H1 (cell line): ENCODE measurements at places on chromosomes 7 and 10. TPM values are rescaled to one million over a fixed set of nuclear protein-coding genes. Genes with fewer than 3 reads are reported as not detected.

The GALNT17 gene
- 44.7 and 47.0 TPM in 2 replicates for total RNA-seq

The LIPM gene
- not detected in 2 replicates for total RNA-seq

The GIMAP1 gene
- total RNA-seq = not detected in 2 replicates

The MGMT gene
- 9.1 and 9.9 TPM in 2 replicates for total RNA-seq

The PTF1A gene
- total RNA-seq = not detected in 2 replicates

The DYNC1I1 gene
- 0.58 and 1.2 TPM in 2 replicates for total RNA-seq

- no peak for DNase-seq
Observed at GRCh38 chr7:106597014-106597413, 63.9 kb downstream of the CCDC71L start.

DNA sequence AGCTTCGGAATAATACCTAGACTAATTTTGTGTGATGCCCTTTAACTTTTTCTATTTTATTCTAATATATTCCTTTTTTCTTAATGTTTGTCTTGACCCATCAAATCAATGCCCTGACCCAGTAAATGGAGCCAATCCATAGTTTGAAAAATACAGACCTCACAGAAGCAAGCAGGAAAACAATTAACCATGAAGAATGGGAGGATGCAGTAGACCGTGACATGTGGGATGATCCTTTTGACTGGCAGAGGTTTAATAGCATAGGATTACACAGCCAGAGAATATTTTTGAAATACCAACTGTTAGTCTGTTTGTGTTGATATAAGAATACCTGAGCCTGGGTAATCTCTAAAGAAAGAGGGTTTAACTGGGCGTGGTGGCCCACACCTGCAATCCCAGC is 142.6 kb upstream of the NEBL start:
- no peak for DNase-seq

DNA sequence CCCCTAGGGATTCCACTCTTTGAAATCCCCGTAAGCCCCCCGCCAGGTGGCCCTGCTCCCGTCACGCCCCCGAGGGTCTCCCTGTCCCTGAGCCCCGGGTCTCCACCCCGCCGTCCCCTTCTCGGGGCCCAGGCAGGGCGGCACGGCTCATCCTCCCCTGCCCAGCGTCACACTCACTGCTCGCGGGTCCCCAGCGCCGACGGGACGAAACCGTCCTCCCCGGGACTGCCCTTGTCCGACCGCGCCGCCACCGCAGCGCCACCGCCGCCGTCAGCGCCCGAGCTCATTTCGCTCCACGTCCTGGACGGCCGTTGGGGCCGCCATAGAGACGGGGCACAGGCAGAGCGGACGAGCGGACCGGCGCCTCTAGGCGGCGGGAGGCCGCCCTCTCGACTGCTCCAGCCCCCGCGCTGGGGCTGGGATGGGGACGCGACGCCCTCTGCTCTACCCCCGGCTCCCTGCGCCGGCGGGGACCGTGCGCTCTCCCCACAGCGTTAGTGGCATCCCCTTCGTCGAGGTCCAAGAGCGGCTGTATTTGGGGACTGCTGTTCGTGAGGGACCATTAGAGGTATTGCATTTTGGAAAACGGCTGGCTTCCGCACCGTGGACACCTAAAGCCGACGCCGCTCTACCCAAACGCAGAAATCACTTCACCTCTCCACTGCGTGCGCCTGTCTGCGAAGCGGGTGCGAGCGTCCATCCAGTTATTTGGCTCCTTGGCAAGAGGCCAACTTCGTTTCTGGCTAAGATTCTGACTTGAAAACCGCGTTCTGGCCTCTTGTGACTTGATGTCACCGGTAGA is at the start of gene EEF1AKMT2:
Gene EEF1AKMT2 (minus strand): TSS at position 341 of the 802 bp plus-strand sequence. CDS start 54 bp downstream, at position 287.
- peak; percentile 91 for DNase-seq

DNA sequence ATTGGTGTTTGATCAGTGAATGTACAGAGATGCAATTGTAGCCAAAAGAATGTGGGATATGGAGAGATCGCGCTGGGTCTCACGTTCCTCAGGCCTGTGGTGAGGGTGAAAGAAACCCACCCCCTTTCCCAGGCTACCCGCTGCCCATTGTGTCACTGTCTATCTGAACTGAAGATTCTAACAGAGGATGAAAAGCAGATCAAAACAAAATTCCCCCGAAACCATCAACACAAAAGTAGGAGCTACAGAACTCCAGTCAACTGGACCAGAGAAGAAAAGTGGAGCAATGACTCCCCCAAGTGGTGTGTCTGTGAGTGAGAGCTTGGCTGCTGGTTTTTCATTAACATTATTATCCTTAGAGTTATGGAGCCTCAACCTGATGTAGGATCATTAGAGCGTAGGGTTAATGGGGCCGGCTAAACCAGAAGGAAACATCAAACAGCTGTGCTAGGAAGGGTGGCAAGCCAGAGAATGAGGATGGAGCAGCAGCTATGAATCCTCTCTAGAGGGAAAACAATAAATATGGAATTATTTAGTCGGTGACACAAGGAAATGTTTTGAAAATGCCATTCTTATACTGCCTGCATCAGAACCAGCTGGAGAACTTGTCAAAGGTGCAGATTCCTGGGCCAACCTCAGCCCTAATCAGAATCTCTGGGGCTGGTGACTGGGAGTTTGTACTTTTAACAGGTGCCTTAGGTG is 38.3 kb downstream of the AKR1B1 start:
- DNase-seq = no peak

DNA sequence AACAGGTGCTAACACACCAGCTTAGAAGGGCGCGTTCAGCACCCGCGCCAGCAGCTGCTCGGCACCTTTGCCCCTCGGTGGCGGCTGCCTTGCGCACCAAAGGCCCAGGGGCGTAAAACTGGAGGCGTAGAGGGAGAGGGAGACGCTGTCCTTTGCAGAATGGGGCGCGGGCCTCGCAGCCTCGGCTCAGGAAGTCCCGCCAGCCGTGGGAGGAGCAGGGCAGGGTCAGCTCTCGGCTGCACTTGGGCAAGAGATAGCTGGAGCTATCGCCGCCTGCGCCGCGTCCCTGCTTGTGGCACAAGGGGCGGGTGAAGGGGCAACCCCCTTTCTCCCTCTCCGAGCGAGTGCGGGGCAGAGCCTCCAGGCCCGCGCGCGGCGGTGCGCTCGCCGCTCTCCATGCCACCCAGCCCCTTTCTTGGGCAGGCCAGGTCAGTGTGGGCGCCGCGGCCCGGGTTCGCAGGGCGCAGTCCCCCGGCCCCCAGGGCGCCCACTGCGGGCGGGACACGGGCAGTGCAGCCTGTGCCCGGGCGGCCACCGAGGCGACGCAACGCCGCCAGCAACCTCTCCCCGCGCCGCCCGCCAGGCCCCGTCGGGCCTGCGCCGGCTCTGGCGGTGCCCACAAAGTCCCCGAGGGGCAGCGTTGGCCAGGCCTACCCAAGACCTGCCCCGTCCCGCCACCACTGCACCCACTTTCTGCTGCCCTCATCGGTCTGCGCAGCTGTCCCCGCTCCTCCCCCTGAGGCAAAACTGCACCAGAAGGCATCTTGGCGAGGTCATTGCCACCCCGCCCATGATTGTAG is 4.1 kb downstream of the NEUROD6 start:
- DNase-seq = no peak

GRCh38 chr10:125152450-125153368 is 7.7 kb downstream of the CTBP2 start:
- DNase-seq = no peak

GRCh38 chr10:68957284-68957615 is 1.3 kb downstream of the DDX21 start:
- DNase-seq = no peak

DNA sequence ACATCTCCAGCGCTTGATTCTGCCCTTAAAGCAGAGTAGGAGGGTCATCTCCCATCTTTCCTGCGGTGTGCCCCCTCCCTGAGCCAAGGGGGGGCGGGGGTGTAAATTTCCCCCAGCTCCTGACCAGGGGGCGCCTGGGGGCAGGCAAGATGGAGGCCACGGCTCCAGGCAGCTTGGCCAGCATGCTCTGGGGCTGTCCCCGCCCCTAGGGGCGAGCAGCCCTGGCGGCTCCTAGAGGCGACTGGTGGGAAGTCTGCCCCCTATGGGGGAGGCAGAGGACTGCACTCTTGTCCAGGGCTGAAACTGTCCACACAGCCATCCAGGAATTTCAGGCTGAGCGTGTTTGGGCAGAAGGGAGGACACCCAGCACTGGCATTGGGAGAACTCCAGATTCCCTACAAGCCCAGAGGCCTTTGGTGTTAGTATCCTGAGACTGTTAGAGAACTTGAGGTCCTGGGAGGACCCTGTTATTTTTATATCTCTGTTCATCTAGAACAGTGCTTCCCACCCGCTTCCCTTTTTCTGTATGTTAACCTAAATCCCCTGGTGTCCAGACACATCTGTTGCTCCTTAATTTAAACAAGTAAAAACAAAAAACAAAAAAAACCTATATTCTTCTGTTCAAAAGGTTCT is 4.6 kb downstream of the STRA8 start:
- DNase-seq = no peak

DNA sequence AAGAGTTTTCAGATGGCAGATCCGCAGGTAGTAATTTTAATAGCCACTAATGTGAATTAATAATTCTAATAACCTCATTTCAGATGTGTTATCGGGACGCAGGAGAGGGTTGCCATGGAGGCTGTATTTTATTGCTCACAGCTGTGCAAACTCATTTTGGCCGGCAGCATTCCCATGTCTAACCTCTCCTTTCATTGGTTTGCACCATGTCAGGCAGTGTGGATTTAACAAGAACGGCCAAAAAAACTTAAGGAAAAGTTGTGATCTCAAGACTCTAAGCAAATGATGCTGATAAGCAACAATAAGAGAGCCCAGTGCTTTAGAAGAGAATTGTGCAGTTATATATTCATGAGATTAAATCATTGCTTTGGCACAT is 88.7 kb upstream of the NRP1 start:
- DNase-seq = no peak
